ENCODE measurements at places on chromosomes 1 and 21.
A peak's percentile ranks its signal among the peaks of the same experiment; 100 is the strongest.

DNA sequence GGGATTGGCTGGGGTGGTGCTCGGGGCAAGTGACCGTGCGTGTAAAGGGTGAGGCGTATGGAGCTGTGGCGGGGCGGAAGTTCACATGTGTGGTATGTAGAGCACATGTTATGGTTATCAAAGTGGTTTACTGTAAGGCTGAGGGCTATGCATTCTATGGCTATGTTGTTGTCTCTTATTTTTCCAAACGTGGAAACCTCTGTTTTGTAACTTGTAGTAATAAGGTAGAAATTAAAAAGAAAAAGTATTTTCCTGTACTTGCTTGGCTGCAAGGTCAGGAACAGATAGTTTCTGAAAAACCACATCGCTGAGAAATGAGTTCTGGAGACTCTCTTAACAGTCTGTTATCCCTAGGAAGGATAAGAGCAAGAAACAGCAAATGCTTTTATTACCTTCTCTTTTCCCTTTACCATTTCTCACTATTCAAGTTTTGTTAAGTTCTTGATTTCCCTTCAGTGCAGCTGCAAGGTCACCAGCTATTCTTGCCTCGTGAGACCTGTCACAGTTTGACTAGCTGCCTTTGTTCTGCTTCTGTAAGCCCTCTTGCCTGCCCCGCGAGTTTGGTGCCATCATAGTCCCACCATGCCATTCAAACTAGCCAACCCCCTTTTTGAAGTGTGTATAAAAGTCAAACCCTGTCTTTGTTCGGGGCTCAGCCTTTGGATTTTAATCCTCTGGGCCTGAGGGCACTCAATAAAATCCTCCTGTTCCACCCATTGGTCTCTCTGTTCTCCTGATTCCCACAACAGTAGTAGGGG is 9.5 kb downstream of the RNU1-2 start:
- DNase-seq: peak; percentile 63

DNA sequence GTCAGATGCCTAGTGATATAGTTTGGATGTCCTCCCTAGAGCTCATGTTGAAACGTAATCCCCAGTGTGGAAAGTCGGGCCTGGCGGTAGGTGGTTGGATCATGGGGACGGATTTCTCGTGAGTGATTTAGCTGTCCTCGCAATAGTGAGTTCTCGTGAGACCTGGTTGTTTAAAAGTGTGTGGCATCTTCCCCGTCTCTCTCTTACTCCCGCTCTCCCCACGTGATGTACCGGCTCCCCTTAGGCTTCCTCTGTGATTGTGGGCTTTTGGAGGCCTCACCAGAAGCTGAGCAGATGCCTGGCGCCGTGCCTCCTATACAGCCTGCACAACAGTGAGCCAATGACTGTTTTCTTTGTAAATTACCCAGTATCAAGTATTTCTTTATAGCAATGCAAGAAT is 264.5 kb downstream of the TTLL7 start:
- DNase-seq: no peak

- DNase-seq: no peak
Observed at GRCh38 chr1:167911413-167911812, 2.5 kb downstream of the ADCY10 start.

GRCh38 chr1:232452736-232453440 is 177.0 kb downstream of the SIPA1L2 start:
- no peak for DNase-seq

DNA sequence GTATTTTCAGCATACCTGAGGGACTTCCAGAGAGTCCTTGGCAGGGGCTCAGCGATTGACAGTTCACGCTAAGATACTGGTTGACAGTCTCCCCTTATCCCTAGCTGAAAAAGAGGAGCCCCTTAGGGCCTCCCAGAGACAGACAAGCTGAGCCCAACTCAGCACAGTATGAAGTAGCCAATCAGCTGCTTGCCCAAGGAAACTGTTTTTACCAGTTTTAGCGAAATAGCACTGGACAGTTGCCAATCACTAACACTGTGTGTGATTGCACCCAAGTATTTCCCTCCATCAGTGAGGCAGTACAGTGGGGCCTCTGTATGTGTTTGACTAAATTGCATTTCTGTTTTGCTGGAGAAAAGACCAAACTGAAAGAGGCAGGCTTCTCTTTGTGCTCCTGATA is 27.0 kb downstream of the KHDRBS1 start:
- DNase-seq: no peak

DNA sequence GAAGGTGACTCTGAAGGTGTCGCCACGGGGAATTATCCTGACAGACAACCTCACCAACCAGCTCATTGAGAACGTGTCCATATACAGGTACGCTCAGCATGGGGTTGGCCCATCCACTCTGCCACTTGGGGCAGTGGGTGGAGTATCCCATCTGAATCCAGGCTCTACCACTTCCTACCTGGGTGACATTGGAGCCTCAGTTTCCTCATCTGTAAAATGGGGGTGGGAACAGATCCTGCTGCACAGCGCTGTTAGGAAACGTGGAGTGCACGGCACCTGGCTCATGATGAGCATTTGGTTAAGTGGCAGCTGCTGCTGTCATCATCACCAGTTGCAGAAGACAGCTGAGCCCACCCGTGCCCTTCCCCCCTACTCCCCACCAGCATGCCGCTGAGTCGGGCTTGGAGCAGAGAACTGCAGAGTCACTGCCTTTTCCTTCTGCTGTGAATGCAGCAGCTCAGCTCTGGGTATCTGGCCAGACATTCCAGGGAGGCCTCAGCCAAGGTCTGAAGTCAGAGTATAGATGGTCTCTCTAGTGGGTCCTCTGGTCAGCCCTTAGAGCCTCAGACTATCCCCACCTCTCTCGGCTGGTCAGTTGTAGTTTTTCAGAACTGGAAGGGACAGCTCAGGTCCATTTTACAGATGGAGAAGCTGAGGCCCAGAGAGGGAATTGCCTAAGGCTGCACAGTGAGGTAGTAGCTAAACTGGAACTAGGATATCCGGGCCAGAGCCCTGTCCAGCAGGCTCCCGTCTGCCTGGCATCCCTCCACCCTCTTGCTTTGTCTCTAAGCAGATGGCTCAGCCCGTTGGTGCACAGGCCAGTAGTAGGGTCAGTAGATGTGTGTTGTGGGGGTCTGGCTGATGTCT is 11.7 kb downstream of the LDLRAP1 start:
- DNase-seq: no peak

DNA sequence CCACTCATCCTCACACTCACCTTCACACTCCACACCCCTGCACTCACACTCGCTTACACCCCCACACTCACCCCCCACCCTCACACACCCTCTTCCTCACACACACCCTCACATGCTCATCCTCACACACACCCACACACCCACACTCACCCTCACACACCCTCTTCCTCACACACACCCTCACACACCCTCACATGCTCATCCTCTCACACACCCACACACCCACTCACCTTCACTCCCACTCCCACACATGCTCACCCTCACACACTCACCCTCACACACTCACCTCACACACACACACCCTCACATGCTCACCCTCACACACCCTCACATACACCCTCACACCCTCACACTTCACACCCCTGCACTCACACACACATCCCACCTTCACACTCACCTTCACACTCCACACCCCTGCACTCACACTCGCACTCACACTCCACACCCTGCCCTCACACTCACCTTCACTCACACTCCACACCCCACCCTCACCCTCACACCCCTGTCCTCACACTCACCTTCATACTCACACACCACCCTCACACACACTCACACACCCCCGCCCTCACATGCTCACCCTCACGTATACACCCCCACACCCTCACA is 42.6 kb upstream of the EDN2 start:
- no peak for DNase-seq

DNA sequence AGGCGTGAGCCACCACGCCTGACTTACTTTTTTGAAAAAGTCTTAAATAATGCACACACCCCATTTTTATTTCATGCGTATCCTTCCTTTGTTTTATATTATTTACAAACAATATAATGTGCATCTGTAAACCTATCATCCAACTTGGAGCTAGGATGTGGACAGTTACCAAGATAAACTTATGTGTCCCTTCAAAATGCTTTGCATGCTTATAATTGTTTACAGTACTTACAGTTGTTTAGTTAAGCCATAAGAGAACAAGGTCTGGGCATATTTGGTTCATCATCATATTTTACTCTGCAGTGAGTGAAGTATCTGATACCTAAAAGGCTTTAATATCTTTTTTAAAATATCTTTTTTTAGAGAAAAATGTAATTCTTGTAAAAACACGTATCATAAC is 16.1 kb upstream of the HMGN1 start:
- no peak for DNase-seq

GRCh38 chr1:92872719-92873118 is 40.9 kb downstream of the RPL5 start:
- peak; percentile 55 for DNase-seq

DNA sequence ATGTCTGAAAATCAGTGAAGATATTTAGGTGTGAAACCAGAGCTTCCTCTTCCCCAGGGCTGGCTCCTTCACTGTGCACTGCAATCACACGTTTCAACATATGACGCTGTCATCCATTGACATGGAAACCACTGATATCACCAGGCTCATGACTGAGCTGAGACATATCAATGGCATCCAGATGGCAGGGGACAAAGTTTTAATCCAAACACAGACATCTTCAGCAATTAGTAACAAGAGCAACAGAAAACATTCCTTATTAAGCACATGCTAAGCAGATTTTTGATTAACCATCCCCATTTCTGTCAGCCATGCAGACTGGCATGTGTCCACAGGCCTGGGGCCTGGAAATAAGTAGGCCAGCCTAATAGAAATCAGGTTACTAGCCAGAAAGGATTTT is 108.0 kb upstream of the ADAR start:
- DNase-seq: no peak

- no peak for DNase-seq
Observed at GRCh38 chr21:32240851-32241687, 37.8 kb downstream of the MIS18A start.

DNA sequence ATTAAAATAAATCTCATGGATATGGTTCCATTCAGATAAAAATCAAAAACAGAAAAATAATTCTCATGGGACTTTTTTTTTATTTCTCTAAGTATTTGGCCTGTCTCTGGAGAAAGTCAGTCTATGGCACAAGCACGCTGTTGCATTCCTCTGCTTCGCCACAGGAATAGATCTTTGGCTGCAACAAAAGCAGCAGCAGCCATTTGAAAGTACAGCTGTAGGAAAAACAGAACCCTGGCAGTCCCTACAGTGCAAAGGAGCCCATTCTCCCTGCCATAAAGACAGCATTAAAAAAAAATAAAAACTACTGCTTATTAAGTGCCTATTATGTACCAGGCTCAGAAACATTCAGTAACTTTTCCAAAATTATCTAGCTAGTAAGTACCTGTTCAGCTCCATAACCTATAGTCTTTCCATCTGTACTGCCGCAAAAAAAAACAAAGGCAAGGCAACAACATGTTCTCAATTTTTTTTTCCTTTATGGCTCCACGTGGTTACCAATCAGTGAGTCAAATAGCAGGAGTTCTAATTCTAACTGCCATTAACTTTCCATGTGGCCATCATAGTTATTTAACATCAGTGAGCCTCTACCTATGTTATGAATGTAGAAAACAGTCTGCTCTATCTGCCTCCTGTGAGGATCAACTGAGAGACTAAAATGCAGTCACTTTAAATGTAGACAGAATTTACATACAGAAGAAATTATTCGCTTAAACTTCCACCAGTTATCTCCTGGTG is 22.7 kb downstream of the SLC35D1 start:
- no peak for DNase-seq

- no peak for DNase-seq
Observed at GRCh38 chr21:32525282-32525681, 60.0 kb downstream of the TCP10L start.

DNA sequence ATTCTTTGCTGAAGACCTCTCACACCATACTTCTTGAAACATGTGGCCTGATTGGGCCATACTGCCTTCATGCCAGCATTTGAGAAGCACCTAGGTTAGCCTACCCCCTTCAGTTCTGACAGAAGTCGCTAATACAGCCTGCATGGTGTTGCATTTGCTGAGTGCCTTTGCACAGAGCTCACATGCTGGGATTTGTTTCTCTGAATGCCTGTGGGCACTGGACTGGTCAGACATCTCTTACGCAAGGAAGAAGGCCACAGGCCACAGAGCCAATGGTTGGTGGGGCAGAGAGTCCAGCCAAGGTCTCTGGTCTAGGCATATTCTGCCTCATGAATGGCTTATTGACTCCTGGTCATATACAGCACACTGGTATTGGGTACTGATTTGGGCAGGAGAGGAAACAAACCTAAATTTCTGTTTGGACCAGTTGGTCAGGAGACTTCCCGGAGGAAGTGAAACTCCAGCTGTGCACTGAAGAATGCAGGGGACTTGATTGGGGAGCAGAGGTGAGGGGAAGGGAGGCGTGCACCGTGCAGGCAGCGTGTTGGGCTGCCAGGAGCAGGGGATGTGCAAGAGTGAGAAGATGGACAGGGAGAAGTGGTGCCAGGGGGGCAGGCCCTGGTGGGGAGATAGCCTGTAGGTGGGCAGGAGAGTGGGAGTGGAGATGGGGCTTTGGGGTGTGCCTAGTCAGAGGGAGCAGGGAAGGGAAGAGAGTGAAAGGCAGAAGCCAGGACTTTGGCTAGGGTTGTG is 18.1 kb downstream of the URB2 start:
- no peak for DNase-seq

GRCh38 chr1:184270556-184270955 is 116.3 kb upstream of the C1orf21 start:
- no peak for DNase-seq

DNA sequence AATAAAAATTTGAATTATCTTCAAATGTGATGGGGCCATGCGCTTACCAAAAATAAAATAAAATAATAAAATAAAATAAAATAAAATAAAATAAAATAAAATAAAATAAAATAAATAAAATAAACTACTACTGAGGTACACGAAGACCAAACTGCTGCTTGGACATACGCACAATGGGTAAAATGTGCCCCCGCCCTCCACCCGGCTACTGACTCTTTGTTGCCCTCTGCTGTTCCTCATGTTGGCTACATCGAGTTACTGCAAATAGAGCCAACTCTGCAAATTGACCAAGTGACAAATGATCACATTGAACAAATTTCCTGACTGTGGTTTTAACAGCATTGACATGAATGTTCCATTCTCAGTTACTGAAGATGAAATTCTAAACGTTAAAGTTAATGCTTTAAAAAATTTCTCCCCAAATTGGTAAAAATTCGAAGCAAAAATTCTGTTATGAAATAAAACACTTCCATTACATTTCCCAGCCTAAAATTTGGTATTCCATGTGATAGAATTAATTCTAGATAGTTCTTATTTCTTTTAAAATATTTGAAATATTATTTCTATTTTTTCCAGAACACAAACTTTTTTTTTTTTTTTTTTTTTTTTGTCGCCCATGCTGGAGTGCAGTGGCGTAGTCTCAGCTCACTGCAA is 18.8 kb upstream of the MAP1LC3C start:
- DNase-seq: no peak

GRCh38 chr1:192610112-192610889 is 25.6 kb upstream of the RGS13 start:
- DNase-seq: no peak

DNA sequence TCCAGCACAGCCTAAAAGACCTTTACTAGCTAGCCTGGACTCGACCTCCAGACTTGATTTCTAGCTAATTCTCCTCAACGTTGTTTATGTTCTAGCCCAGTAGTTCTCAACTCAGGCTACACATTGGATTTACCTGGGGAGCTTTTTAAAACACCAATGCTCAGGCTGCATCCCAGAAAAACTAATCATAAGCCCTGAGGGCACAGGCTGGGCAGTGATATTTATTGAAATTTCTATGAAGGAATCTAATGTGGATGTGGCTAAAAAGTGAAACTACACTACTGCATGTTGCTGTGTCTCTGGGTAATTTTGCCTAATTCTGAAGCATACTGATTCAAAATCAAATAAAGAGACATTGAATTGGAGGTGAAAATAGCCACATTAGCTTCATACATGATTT is 479.4 kb downstream of the KCNT2 start:
- DNase-seq: no peak

- DNase-seq: no peak
Observed at GRCh38 chr1:63112155-63112900, 210.0 kb upstream of the FOXD3 start.
